ENCODE measurements at places on chromosomes 2 and 18.
A peak's percentile ranks its signal among the peaks of the same experiment; 100 is the strongest.

DNA sequence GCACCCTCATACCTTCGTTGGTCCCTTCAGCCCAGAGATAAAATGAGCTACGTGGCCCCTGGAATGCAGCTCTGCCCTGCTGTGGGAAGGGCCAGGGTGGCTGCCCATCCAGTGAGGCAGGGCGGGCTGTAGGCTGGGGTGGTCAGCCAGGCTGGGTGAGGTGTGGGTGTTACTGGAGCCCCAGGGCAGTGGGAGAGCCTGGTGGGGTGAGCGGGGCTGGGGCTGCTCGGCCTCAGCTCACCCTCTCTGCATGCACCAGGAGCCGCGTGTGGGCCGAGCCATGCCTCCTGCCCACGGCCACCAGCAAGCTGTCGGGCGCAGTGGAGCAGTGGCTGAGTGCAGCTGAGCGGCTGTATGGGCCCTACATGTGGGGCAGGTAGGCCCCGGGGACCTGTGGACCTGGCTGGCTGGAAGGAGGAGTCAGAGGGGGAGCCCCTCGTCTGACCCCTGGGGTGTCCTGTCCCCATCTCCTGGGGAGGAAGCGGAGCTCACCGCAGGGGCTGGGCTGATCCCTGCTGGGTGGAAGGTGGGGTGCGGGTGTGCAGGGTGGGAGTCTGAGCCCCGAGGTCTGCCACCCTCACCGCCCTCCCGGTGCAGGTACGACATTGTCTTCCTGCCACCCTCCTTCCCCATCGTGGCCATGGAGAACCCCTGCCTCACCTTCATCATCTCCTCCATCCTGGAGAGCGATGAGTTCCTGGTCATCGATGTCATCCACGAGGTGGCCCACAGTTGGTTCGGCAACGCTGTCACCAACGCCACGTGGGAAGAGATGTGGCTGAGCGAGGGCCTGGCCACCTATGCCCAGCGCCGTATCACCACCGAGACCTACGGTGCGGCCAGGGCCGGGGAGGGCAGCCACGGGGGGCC is 5.5 kb downstream of the RNPEPL1 start:
- no peak for DNase-seq

DNA sequence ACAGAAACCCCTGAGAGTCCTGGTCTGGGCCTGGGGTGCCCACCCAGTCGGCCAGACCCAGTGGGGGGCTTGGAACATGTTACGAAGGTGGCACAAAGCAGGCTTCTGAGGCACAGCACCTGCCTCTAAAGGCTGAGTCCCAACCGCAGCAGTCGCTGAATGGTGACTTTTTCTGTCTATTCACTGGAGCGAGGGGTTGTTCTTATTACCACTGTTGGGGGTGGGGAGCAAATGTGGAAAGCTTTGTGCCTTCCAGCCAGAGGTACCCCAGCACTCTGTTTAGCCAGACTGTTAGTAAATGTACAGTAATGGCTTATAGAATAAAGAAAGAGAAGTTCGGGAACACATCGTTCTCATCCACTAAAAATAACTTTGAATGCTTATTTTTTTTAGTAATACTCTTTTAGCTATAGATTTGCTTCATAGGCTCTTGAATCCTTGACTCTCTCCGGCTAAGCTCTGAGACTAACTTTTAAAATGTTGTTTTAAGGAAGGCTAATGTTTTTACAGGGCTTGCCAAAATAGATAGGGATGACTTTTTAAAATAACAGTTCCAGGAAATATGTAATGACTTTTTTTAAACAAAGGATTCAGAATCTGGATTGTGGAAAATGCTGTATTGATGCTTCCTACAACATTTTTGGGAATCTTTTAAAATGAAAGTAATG is 23.4 kb upstream of the PTPN2 start:
- DNase-seq: no peak

- no peak for DNase-seq
Observed at GRCh38 chr2:129377078-129377469, 602.4 kb upstream of the RAB6C start.

- DNase-seq: peak; percentile 73
Observed at GRCh38 chr2:239274391-239275043, 126.3 kb downstream of the HDAC4 start.

GRCh38 chr2:185145316-185146121 is 547.2 kb downstream of the ZNF804A start:
- no peak for DNase-seq

DNA sequence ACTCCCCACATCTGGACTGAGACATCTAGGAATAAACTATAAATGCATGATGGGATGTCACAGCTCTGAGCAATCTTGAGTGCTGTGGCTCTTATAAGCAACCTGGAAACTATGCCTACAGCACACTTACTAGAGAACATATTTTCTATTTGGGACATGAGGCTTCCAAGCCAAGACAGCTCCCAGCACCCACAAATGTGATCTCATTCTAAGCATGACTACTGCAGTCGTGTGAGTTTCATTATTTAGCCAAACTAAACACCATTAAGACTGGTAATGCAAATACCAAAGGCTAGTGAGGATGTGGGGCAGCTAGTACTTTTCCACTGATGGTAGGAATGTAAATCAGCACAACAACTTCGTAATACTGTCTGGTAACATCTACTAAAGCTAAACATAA is 72.5 kb downstream of the RTTN start:
- peak; percentile 77 for DNase-seq

DNA sequence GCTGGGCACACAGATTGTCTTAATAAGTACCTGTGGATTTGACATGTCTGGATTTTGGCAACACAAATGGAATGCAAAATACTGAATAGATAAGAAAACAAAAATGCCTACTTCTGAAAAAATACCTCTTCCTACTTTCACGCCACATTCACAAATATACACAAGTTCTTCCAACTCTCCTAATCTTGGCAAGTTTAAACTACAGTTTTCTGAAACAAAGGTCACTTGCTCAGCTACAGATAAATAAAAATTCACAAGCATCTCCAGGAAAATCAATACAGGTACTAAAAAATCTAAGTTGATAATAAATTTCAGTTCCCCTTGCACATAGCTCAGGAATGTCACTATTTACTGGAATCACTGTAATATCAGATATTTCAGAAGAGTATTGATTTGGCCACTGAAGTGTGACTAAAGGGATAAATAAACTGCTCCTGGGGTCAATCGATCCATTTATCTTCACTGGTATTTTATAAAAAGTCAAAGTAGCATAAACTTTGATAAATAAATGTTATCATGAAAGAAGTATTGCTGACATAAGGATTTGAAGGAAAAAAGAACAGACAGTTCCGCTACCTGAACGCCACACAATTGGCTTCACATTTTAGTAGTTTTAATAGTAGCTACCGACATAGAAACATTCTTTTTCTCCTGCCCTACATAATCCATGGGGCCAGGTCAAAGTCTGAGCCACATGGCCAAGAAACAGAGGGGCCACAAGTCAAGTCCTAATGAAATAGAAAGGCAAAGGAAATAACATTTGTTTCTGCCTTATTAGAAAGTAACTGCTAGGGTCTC is 243.1 kb downstream of the AFF3 start:
- DNase-seq: no peak

GRCh38 chr2:160005908-160006307 is 56.5 kb downstream of the PLA2R1 start:
- no peak for DNase-seq

GRCh38 chr2:132671151-132671835 is 1.3 kb upstream of the LYPD1 start:
- peak; percentile 67 for DNase-seq

DNA sequence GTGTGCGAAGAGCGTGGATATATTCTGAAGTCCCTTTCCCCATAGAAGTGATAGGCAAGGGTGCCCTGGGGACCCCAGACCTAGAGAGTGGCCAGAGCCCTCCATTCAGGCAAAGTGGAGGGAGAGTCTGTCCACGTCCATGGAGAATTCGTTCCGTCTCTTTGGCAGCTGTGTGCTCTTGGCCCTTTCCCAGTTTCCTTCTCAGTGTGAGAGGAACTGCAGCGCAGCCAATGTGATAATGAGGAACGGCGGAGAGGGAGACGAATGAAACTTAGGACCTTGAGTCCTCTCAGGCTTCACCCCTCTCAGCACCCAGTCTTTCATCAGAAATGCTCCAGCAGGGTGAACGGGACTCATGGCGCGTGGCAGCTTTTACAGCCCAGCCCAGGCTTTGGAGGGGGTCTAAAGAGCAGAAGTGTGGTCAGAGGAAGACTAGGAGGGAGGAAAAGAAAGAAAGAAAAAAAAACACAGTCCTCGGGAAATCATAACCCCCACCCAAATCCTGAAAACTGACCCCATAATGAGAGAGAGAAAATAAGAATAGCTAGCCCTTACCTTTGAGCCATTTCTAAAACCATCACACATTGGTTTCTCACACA is 95.0 kb upstream of the RIOK3 start:
- no peak for DNase-seq

GRCh38 chr2:109370399-109371035 is 241.5 kb downstream of the SH3RF3 start:
- no peak for DNase-seq

GRCh38 chr2:134453973-134454372 is 200.1 kb downstream of the MGAT5 start:
- no peak for DNase-seq

GRCh38 chr2:213766062-213766461 is 481.8 kb downstream of the SPAG16 start:
- DNase-seq: no peak

DNA sequence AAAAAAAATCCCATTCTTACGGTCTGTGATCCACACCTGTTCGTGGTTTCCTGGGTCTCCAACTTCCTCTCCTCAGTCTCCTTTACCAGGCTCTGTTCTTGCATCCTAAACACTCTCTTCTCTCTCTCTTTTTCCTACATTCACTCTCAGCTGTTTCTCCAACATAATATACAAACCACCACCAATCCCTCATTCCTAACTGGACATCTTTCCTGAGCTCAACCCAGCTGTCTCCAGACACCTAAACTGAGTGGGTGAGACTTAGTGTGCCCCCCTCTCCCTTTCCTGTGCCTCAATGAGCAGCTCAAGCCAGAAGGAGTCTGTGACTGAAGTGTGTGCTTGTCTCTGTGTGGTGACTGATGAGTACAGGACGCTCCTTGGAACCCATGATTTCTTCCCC is 59.4 kb downstream of the LIPG start:
- no peak for DNase-seq

DNA sequence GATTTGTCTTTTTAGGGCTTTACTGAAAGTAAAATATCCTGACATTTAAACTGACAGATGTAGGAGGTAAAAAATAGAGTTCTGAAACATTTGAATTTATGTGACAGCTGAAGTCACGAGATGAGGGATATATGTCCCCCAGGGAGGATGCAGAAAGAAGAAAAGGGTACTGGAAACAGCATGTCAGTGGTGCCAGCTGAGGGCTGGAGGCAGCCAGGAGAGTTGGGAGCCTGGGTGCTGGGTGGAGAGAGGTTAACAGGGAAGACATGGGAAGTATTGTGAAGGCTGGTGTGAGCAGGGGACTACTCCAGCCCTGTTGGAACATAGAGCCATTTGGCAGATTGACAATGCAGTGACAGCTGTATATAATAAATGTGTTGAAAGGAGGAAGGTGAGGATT is 11.8 kb upstream of the MOCOS start:
- no peak for DNase-seq

Data from AG08396 (cell line).